ENCODE measurements at places on chromosomes 2 and 18.

DNA sequence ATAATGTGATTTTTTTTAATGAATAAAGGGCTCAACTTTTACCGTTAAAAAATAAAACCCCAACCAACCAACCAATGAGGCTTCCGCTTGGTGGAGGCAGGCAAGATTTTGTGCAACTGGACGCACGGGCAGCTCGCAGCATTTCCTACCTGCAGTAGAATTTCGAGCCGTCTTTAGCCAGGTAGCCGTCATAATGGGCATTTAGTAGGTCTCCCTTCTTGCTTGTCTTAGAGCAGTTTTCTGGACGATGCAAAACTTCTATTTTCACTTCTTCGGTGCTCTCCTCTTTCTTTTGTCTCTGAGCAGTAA is 316 bp downstream of the FKBP7 start:
- DNase-seq: no peak

DNA sequence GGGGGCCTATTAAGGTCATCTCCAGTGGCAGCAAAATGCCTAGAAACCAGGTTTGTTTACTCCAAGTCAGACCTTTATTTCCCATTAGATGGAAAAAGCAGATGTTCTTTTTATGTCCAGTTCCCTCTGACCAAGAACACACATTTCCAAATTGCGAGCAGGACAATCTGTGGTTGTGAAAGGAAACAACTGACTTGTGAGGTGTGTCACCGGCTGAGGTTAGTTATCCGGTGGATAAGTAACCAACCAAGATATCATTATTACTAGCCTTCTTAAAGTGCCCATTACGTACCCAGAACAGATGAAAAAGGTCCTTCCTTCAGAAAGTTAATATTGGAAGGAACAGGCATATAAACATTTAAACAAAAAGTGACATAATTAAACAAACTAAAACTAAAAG is 112.9 kb downstream of the THADA start:
- DNase-seq: peak; percentile 58

- no peak for DNase-seq
Measured at GRCh38 chr2:70121627-70122372, 34.5 kb downstream of the PCBP1 start.

DNA sequence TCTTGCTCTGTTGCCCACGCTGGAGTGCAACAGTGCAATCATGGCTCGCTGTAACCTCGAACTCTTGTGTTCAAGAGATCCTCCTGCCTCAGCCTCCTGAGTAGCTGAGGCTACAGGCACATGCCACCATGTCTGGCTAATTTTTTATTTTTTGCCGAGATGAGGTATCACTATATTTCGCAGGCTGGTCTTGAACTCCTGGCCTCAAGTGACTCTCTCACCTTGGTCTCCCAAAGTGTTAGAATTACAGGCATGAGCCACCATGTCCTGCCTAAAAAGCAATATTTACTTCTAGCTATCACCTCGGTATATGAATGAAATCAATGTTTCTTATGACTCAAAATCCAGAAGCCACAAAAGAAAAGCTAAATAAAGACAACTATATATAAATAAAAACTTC is 2.2 kb downstream of the BUB1 start:
- DNase-seq: no peak

GRCh38 chr2:10493634-10494281 is 45.6 kb upstream of the ODC1 start:
- peak; percentile 49 for DNase-seq

DNA sequence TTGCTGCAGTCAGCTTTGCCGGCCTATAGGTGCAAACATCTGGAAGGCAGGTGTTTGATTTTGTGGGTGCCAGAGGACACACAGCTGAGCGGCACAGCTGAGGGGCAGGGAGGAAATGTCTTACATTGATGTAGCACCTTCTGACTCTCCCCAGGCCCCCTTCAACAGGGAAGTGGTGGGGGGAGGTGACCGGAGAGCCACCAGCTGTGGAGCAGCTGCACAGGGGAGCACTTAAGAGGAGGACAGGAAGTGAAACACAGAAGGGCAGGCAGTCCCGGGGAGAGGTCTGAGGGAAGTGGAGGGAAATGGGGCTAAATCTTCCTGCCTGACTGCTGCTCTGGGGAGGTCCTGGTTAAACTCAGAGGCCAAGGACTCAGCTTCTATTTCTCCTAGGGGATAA is 409.1 kb downstream of the TNS1 start:
- no peak for DNase-seq

DNA sequence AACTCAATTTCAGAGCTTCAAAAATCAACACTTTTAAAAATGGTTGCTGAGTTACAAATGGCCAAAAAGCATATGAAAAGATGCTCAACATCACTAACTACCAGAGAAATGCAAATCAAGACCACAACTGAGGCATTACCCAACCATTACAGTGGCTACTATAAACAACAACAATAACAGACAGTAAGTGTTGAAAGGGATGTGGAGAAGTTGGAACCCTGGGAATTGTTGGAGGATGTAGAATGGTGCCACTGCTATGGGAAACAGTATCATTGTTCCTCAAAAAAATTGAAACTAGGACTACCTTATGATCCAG is 173.3 kb upstream of the SPRED2 start:
- no peak for DNase-seq

DNA sequence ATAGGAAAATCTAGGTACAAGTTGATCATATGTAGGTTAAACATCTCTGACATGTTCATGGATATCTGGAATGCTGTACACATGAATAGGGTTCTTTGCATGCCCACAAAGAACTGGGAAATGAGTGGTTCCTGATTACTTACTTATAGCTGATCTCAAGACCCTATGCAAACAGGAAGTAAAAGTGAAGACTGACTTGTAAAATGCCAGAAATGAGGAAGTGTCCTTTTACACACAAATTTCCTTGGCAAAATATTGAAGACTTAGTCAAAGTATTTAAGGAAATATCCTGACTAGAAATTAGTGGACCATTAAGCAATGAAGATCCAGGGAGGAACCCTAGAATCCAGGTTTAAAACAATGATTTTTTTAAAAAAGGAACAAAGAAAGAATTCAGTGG is 203.7 kb upstream of the DLGAP1 start:
- no peak for DNase-seq

- no peak for DNase-seq
Measured at GRCh38 chr2:101401326-101401665, 14.0 kb upstream of the CREG2 start.

- peak; percentile 98 for DNase-seq
Measured at GRCh38 chr18:57813245-57813644, 10.1 kb upstream of the ATP8B1 start.

- no peak for DNase-seq
Measured at GRCh38 chr2:128252501-128252900, 66.2 kb downstream of the HS6ST1 start.

DNA sequence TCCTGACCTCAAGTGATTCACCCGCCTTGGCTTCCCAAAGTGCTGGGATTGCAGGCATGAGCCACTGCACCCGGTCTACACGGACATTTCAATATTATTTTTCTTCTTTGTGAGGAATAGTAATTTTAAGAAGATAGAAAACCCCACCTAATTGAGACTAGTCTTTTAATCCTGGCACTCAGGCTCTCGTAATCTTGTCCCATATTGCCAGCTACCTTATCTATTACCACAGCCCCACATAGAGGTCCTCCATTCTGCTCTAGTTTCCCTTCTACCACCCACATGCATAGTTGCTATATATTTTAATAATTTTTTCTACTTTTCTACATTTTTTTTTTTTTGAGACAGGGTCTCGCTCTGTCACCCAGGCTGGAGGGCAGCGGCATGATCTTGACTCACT is 9.5 kb upstream of the USP14 start:
- no peak for DNase-seq

- DNase-seq: peak; percentile 26
Measured at GRCh38 chr2:60104514-60105505, 448.6 kb downstream of the BCL11A start.

DNA sequence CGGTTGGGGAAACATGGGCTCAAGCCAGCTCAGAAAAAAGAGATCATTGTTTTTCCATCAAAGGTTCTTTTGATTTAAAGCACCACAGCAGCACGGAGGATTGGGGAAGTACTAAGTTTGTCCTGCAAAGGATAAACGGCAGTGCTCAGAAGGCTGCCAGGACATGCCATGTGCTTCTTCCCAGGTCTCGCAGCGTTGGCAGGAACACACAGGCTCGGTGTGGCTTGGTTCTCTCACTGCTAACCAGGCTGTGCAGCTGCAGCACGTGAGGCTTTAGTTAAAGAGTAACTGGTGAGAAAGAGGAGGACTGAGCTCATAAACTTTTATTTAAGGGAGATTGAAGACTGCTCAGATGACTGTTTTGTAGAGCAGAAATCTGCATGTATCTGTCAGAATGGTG is 264.3 kb downstream of the TSN start:
- DNase-seq: no peak

DNA sequence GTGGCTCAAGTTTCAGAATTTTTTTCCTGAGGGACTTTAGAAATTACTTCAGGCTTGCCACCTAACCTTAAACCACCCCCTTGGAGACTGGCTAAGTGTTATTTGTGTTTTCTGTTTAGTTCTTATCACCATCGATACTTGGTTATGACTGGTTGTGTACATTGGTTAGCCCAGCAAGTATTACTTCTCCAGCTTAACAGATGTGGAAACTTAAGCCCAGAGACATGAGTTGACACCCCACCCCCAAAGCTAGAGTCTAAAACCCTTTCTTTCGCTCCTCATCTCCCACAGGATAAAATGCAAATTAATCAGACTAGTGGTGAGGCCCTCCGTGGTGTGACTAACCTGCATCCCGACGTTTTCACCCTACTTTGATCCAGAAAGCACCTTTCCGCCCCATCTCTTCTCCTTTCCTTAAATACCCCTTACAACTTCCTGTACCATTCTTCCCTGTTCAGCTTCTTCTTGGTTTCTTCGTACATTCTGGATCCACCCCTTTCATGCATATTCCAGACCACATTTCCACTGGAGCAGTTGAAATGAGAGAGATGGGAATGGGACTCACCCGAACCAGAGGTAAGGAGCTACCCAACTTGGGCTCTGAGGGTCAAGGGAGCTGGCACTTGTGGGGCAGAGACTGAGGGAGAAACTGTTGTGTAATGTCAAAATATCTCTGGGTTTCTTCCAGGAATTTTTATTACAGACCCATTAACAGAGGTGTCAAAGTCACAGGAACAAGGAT is 819 bp upstream of the MAP3K2 start:
- DNase-seq: peak; percentile 59

DNA sequence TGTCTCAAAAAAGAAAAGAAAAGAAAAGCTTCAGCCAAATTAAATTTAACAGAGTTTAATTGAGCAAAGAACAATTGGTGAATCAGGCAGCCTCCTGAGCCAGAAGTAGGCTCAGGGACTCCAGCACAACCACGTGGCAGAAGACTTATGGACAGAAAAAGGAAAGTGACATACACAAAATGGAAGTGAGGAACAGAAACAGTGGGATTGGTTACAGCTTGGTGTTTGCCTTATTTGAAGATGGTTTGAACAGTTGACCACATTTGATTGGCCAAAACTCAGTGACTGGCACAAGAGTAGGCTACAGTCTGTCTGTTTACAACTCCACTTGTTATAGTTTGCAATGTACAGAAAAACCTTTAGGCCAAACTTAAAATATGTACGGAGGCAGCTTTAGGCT is 83.1 kb downstream of the SOCS6 start:
- no peak for DNase-seq

- peak; percentile 20 for DNase-seq
Measured at GRCh38 chr2:64952511-64953482, 36.4 kb upstream of the SLC1A4 start.

DNA sequence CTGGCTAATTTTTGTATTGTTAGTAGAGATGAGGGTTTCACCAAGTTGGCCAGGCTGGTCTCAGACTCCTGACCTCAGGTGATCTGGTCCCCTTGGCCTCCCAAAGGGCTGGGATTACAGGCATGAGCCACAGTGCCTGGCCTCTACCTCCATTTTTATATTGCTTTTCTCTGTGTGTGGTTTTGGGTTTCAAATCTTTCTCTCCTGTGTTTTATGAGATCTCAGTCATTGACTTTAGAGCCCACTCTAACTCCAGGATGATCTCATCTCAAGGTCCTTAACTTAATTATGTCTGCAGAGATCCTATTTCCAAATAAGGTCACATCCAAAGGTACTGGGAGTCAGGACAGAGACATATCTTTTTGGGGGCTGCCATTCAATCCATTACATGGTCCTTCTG is 24.7 kb downstream of the ARL4C start:
- no peak for DNase-seq

GRCh38 chr18:78596794-78597345 is 382.7 kb upstream of the SALL3 start:
- no peak for DNase-seq

- DNase-seq: no peak
Measured at GRCh38 chr2:169137924-169138323, 68.6 kb downstream of the DHRS9 start.

- DNase-seq: peak; percentile 22
Measured at GRCh38 chr2:64946769-64947247, 42.4 kb upstream of the SLC1A4 start.

DNA sequence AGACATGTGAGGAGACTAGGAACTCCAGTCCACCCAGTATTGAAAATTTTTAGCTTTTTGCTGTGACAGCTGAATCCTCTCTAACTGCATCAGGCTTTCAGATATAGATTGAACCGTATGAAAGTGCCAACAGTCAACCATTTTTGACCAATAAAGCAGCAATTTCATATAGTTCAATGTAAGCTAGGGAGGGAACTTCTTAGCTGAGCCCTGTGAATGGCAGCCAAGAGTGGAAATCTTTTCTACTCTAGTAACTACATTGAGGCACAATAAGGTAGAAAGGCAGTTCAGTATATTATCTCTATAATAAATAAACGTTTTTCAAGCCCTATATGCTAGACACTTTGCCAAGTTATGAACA is 96.3 kb upstream of the TANK start:
- DNase-seq: no peak

GRCh38 chr2:176146101-176146500 is 5.2 kb upstream of the HOXD4 start:
- DNase-seq: no peak

DNA sequence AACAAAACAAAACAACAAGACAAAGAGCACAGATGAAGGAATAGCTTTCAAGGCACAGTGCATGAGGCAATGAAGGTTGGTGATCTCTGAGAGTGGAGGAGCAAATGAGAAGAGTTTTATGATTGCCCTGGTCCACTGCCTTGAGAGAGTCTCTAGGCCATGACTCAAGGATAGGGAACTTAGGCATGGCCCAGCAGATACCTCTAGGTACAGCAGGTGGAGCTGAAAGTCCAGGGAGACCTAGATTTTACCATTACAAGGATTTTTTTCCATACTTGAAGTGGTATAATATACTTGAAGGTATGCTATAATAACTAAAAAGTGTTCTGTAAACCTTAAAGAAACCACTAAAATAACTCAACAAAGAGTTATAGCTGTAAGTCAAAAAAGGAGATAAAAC is 239.5 kb upstream of the KLHL29 start:
- no peak for DNase-seq

- DNase-seq: peak; percentile 42
Measured at GRCh38 chr2:130827502-130828251, 9.0 kb upstream of the ARHGEF4 start.

DNA sequence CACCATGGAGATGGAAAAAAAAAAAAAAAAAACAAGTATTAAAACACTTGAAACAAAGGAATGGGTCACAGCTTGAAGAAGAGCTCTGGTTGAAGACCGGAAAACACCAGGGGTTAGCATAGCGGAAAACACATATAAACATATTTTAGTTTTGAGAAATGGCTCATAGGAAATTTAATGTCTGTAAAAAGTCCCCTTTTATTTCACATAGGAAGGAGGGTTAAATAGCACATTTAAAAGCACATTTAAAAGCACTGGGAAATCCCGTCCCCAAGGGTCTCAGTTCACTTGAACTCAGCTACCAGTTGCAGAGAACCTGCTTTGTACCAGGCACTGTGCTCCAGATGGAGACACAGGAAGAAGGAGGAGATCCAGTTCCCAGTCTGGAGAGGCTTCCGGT is 65.5 kb downstream of the KCNE4 start:
- DNase-seq: no peak

- no peak for DNase-seq
Measured at GRCh38 chr18:63363951-63364350, 3.1 kb downstream of the KDSR start.
